ENCODE measurements at places on chromosomes 11 and 22. TPM values are rescaled to one million over a fixed set of nuclear protein-coding genes. Genes with fewer than 3 reads are reported as not detected.

DNA sequence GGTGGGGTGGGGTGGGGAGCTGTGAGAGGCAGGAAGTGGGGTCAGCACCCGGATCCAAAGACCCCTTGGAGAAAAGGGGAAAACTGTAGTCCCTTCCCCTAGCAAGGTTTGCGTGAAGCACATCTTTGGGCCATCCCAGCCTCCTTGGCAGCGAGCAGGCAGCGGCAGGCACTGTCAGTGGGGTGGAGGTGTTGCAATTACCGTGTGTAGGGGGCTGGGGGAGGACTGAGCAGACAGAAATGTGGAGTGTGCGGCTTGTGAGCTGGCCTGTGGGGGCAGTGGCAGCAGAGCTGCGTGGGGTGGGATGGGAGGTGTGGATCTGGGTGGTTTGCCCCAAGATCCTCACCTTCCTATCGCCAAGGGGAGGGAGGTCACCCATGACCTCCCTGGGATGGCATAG lies 16.4 kb downstream of the DAGLA start:
- DNase-seq, result no peak

GRCh38 chr11:7518811-7519562 lies 5.2 kb downstream of the PPFIBP2 start:
- no peak for DNase-seq

DNA sequence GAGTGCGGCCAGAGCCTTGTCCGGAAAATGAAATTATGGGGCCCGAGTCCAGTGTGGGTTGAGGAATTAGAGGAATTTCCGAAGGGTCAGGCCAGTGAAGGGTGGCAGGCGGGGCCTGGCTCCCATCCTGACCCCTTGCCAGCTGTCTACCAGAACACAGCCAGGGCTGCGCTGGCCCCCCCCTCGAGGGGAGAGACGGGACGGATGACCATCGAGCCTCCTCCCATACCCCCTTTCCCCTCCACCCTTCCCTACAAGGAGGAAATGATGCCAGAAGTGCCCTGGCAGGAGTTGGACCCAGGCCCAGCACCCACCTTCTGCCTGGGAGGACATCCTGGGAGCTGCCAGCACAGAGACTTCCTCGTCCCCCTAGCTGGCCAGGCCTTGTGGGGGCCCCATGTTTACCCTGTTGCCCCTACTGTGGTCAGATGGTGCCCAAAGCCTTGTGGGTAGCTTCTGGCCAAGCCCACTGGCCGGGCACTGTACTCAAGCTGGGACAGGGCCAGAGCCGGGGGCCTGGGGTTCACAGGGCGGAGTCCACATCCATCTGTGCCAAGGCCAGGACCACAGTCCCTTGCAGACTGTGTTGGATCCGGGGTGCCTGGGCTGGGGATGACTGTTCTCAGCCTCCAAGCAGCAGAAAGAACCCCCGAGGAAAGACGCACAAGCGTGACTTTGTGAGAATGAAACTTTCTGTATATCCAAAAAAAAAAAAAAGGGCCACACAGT lies 20.8 kb downstream of the ARVCF start:
- no peak for DNase-seq

The MRGPRX3 gene
- polyA plus RNA-seq, result not detected

The NEFH gene
- polyA plus RNA-seq, result 12.0 TPM

The IRAG1 gene
- 28.6 TPM for polyA plus RNA-seq

The TSSK2 gene
- 205 TPM for polyA plus RNA-seq

- DNase-seq, result no peak
Measured at GRCh38 chr11:131770801-131771200, 400.4 kb downstream of the NTM start.

DNA sequence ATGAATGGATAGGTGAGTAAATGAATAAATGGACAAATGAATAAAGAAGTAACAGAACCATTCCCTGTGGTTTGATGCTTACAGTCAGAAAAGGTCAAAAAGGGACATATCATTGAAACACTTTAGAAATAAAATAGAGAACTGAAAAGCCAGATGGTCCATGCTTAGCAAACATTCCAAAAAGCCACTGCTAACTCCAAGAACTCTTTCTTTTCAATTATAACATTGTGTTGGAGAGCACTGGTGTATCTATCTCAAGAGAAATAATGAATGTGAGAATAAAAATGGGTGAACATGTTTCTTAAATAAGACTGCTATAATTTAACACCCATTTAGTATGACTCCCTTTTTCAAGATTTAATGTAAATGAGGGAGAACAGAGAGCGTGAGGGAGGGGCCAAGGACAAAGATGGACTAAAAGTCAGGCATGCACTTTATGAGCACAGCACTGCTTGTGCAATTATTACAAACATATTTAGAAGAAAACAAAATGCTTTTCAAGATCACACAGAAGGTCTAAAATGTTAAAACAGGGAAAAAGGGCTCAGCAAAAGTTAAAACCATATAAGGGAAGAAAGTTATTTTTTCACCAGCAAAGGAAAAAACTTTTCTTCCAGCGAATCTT lies 224.3 kb upstream of the PITPNB start:
- DNase-seq, result no peak

GRCh38 chr11:95154514-95154913 lies 64.9 kb downstream of the ENDOD1 start:
- DNase-seq, result peak; percentile 38

- no peak for DNase-seq
Measured at GRCh38 chr22:30250661-30251267, 4.2 kb upstream of the LIF start.

DNA sequence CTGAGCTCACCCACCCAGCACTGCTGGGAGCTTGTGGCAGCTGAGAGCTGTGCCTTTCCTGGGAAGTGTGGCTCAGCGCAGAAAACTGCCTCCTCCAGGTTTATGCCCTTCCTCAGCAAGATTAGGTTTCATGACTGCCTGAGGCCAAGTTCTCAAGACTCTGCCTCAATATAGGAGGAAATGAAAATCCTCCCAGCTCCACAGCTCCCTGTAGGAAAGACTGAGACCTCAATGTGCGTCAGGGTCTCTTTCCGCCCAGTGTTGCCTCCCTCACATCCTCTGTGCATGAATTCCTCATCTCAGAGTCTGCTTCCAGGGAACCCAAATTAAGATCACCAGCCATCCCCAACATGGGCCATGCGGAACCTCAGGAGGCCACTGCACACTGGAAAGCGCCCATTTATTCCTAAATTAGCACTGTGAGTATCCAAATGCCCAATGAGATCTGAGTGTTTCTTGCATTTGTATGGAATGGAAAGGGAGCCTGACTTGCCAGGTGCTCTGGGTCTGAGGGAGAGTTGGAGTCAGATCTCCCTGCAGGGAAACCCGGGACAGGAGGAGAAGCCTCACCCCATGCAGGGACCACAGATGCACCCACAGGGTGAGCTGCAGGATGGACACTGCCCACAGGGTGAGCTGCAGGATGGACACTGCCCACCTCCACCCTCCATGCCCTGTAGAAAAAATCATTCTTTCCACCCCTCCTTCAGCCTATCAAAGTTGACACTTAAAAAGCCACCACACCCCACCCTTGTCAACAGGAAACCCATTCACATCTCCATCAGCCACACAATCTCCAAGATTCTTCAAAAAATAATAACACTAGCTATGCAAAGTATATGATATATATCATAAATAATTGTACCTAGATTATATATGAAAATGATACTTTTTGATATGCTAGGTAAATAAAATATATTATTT lies 97.4 kb upstream of the IGLL5 start:
- no peak for DNase-seq

The CECR2 gene
- 7.1 TPM for polyA plus RNA-seq

The ZNF74 gene
- polyA plus RNA-seq, result 4.1 TPM

The FIBIN gene
- 6.5 TPM for polyA plus RNA-seq

GRCh38 chr22:36617694-36618522 lies 85.6 kb downstream of the CACNG2 start:
- DNase-seq, result no peak

GRCh38 chr11:59973097-59973496 lies 9.3 kb downstream of the OOSP4A start:
- DNase-seq, result no peak

GRCh38 chr11:65225279-65226102 lies 36.3 kb upstream of the POLA2 start:
- peak; percentile 67 for DNase-seq

DNA sequence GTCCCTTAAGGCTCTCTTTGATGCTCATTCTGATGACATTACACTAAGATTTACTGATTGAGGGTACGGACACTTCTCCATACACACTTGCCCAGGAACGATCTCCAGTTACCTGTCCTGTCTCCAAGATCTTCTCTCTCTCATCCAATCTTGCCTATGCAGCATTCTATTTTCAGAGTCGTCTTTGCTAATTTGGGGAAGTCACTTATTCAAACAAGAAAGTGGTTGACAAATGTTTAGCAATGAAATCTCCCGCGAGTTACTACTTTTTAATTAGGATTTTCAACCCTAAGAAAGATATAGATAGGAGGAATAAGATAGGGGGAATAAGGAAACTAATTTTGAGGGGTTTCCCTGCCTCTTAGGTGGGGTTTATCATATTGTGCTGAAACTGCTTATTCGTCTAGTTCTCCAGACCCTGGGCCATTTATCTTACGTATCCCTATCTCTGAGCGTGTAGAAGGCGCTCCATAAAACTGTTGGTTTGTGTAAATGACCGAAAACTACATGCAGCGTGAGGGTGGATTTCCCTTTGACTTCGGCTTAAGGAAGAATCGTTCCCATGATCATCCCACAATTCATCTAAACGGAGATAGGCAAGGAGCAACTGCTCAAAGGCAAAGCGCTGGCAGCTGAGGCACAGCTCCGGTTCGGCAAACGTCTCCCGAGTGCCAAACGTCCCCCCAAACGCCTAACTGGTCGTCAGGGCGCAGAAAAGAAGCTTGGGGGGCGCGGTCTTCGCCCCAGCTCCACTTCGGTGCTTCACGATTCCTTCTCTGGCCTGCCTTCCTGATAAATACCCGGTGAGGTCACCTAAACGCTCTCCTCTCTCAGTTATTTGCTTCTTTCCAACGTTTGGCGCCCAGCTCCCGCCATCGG lies 804 bp downstream of the APIP start:
- peak; percentile 55 for DNase-seq

DNA sequence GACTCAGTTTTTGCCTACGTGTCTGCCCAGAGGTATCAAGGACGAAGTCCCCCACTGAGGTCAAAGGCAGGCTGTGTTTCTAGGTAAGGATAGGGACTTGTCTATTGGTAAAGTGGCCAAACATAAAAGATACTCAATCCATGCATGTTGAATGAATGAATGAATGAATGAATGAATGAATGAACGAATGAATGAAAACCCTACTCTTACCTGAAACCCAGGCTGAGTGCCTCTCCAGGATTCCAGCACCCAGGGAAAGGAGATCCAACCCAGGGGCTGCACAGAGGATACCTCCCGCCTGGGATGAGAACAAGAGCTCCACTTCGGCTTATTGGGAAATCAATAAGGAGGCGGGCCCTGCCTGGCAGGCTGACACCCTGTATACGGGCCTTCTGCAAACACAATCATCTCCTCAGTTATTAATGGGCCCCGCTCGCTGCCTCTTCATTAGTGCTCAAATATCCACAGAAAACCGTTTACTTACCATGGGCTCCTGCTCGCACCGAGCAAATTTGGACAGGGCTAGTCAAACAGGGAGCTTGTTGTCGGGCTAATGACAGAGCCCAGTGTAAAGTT lies 177.4 kb downstream of the BUD13 start:
- DNase-seq, result no peak

DNA sequence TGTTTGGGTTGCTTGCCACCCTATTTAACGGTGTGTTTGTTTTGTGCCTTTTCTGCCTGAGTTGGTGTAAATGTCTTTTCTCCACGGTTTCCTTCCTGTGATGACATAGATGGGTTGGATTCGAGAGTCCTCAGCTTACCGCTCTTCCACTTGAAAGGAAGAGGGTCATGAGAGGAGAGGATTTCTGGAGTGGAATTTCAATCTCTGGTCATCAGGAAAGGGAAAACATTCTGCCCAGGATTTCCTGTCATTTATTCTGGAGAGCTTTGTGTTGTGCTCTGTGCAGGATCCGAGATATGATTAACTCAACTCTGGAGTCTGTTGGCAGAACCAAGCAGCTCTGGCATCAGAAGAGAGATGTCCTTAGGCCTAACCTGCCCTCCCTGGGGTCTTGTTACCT lies 605.2 kb downstream of the NTM start:
- DNase-seq, result no peak

DNA sequence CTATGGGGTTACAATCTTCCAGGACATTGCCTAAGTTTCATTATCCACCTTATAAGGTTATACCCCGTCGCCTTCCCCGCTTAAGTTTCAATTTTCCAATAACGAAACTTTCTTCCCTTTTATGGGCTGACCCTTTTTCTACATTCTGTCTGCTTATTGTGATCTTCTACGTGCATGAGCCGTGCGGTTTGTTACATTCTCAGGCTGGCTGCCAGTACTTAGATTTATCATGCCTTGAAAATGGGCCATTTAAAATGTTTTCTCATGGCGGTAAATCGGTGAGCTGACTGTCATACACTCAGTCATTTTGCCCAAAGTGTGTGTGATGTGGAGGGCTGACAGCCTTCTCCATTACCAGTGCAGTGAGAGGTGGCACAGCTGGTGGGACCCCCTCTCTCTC lies 23.3 kb downstream of the DGCR6L start:
- DNase-seq, result peak; percentile 69

DNA sequence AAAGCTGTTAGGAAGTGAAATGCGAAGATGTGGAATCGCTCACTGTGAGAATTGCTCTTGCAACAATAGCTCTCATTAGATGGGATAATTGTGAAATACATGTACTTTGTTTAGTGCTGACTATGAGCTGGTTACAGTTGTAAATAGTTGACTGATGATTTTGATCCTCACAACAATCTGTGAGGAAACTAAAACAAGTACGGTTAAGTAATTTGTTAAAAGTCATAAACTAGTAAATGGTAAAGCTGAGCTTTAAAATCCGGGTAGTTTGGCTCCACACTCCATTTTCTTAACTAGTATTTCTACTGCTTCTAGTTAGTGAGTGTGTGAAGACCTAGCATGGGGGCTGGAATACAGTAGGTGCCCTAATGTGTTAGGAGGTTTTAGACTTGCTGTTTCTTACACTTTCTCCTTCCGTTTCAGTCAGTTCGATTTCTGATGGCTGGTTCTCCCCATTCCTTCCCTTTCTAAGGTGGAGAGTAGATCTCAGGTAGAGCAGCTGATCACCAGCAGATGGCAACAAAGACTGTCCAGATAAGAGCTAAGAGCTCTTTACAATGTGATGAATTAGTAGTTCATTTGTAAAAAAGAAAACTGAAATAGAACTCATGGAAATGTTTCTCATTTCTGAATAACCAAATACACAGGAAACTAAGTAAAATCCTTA lies 16.3 kb upstream of the CYP2R1 start:
- DNase-seq, result peak; percentile 46

DNA sequence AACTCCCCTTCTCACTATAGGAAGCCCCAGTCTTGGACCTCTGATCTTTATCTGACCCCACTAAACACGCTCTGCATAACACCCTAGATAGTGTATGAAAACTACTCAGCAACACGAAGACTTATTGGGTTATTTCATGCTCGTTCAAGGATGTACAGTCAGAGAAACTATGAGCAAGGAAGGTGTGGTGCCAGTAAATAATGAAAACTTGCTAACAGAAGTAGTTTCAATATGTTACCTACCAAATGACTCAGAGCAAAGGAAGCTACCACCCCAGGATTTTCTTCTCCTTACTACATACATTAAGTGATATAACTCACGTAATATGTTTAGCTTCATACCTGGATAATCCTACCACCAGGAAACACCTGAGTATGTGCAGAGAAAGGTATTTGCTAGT lies 25.9 kb upstream of the LYVE1 start:
- DNase-seq, result no peak
